ENCODE measurements at places on chromosomes 13 and 19.

- DNase-seq: no peak
Observed at GRCh38 chr19:1673645-1674292, 21.4 kb upstream of the TCF3 start.

DNA sequence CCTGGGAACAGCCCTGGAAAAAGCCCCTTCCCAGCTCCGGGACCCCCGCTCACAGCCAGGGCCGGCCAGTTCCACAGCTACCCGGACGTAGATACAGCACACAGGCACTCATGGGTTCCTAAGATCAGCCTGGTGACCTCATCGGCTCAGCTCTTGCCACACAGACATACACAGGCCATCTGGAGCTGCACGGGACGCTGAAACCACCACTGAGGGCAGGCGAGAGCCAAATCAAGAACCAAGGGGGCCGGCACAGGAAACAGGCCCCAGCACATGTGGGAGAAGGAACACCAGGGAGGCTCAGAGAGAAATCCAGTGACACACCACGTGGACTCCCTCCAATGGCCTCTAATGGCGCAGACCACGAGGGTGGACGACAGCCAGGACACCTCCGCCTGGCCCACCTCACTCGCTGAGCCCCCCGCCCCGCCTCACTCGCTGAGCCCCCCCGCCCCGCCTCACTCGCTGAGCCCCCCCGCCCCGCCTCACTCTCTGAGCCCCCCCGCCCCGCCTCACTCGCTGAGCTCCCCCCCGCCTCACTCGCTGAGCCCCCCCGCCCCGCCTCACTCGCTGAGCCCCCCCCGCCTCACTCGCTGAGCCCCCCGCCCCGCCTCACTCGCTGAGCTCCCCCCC lies 69.7 kb upstream of the C13orf46 start:
- DNase-seq: peak; percentile 95

DNA sequence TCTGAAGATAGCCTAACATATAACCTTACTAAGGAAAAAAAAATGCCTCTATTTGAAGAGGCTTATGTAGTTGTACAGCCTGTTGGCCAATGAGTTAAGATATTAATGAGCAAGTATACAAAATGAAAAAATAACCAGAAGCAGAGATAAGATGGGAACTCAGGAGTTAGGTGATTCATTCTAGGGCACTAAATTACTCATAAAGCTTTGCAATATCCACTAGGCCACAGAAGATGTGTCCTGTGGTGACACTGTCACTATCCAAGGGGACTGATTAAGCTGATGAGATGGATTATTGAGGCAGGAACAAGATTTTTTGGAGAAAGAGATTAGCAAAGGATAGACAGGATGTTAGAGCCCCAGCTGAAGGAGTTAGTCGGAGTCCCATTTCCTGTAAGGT lies 99.6 kb downstream of the LIG4 start:
- DNase-seq: no peak

GRCh38 chr13:75468098-75468497 lies 13.9 kb downstream of the TBC1D4 start:
- no peak for DNase-seq

- no peak for DNase-seq
Observed at GRCh38 chr19:11445141-11445540, 9.7 kb downstream of the PRKCSH start.

DNA sequence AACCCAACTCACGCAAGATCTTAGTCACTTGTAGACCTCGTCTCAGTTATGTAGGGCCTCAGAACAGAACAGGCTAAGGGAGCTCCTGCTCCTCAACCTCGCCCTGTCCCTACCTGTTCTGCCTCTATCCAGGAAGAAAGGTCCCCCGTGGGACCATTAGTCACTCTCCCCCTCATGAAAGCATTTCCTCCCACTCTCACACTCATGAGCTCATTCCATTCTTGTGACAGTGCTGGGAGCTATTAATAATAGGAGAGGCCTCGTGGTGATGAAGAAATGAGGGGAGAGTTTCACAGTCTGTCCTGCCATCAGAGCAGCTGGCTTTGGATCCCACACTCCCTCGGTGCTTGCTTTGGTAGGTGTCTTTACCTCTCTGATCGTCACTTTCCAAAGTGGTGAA lies 10.2 kb downstream of the PPP2R1A start:
- DNase-seq: peak; percentile 90

- peak; percentile 74 for DNase-seq
Observed at GRCh38 chr13:77034881-77035280, 7.9 kb upstream of the FBXL3 start.

DNA sequence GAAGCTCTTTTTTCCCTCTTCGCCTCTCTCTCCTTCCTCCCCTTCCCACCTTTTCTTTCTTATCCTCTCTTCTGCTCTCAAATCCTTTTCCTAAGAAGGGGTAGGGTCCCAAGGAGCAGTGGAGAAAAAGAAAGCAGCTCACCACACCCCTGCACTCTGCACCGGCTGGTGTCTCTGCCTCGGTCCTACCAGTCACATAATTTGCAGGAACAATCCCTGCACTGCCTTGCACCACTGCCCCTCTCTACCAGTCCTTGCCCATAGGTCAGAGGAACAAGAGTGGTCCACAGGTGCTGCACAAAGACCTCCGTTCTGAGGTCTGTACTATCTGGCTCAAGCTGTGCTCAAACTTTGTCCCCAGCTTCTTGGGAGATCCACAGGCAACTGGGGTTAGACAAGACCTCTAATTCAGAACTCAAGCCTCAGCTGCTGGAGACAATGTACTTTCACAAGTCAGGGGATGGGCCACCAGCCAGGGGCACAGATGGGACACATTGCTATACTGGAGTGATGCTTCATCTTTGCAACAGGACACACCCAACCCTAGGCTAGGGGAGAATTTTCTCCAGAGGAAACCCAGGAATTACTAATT lies 125.4 kb upstream of the ZNF507 start:
- no peak for DNase-seq

DNA sequence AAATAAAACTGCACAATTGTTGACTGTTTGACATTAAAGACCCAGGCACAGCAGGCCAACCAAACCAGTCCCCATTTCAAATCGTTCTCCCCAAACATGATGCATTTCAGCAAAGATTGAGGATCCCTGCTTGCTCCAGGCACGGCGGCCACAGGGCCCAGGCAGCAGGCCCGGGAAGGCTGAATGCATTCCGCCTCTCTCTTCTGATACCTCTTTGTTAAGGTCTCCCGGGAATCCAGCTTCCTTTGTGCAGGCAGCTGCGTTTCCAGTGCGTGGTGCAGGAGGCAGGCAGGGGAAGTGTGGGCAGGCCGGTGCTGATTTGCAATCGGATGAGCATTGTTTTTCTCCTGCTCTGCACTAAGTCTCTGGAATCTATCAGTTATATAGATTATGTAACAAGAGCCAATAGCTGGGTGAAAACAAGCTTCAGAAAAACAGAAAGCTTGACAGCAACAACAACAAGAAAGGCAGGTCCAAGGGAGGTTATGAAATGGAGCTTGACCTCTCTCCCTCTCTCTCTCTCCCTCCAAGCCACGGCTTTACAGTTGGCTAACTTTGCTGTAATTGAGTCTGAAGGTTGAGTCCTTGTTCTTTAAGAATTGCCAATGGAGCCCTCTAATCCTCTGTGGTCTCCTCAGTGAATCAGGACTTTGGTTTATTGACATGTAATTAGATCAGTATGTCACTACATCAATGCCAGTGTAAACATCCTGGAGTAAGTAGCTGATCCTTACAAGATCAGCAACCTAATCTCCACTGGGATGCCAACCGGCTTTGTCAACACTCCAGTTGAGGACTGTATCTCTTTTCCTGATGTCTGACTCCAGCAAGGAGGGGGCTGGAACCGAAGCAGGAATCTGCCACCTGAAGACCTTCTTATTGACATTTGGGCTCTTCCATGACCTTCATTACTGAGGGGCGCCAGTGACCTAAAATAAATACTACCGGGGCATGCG lies 338.0 kb downstream of the TEX29 start:
- no peak for DNase-seq

DNA sequence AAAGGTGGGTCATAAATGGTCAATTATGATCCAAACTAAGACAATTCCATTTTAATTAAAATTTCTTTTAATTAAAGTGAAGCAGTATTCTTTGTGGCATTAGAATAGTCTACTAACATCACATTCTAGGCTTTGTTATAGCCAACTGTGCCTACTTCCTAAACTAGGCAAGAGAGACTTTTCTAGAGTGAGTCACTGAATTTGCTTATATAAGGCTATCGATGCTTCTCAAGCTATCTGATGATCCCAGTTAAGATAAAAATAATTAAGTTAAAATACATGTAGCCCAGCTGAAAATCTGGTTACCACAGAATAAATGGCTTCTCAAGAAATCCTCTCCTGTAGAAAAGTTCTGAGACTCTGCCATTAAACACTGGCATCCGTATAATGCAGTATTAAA lies 12.5 kb downstream of the ANKRD10 start:
- DNase-seq: no peak

GRCh38 chr13:109833071-109833470 lies 46.7 kb upstream of the IRS2 start:
- DNase-seq: no peak

GRCh38 chr13:97198753-97199152 lies 23.4 kb upstream of the MBNL2 start:
- no peak for DNase-seq

GRCh38 chr13:44837250-44837649 lies 152.0 kb downstream of the NUFIP1 start:
- peak; percentile 69 for DNase-seq

- DNase-seq: no peak
Observed at GRCh38 chr13:28564030-28564429, 69.1 kb upstream of the FLT1 start.

- DNase-seq: no peak
Observed at GRCh38 chr13:38707460-38707859, 20.6 kb downstream of the FREM2 start.

DNA sequence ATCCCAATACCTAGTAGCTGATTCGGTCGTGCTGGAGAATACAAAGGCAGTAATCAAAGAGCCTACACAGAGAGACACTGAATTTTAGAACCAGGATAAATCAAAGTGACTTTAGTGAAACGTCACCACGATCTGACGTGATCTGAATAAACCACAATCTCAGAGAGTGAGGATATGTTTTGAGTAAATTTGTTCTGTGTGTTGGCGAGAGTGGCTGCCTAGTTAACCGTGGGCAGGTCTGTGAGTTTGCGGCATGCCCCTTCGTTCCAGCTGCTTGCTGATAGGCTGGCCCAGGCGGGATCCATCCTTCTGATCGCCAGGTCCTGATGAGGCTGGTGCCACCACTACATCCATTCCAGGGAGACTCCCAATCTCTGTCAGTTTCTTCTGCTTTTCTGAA lies 40.4 kb downstream of the LRCH1 start:
- DNase-seq: no peak

GRCh38 chr13:98944336-98944735 lies 33.5 kb downstream of the DOCK9 start:
- no peak for DNase-seq

GRCh38 chr13:31946091-31946770 lies 85.3 kb upstream of the FRY start:
- peak; percentile 59 for DNase-seq

GRCh38 chr19:56351208-56351607 lies 36.6 kb upstream of the ZSCAN5A start:
- DNase-seq: no peak

DNA sequence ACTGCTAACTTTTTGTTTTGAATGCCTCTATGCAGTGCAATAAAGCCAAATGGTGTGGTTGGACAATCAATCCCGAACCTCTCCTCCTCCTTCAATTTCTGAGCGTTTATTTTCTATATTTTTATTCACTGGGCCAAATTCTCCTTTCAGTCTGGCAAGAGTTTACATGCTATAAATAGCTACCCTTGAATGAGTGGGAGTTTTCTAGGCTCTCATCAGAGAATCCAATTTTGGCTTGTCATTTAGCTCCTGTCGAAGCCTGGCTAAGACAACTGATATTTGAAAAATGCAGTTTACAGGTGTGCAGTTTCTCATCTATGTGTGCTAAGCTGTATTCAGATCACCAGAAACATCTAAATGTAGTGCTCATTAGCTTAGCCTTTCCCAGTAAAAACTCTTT lies 61.8 kb downstream of the OLFM4 start:
- DNase-seq: no peak

DNA sequence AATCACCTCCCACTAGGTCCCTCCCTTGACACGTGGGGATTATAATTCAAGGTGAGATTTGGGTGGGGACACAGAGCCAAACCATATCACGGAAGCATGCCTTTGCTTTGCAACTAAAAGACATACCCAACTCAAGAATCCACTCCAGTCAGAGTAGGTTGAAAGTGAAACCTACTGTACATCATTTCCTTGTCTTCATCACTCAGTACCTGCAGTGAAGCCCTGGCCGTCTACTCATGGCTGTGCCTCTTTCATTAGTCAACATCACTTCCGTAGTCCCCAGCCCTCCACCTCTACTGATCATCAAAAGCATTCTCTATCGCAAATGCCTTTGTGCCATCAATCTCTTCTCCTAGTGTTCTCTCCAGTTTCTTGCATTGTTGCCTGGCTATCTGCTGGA lies 343.1 kb upstream of the ARGLU1 start:
- DNase-seq: no peak

GRCh38 chr13:26457212-26457611 lies 100.3 kb upstream of the WASF3 start:
- peak; percentile 10 for DNase-seq

GRCh38 chr19:4059891-4060620 lies 6.6 kb downstream of the ZBTB7A start:
- DNase-seq: no peak

All from foreskin fibroblast (primary cell).